Dermis lymphatic vessel endothelial cell (primary cell): ENCODE measurements at places on chromosomes 6 and 20. TPM values are rescaled to one million over a fixed set of nuclear protein-coding genes. Genes with fewer than 3 reads are reported as not detected.

The SMIM29 gene
- 16.1 and 18.7 TPM in 2 replicates for total RNA-seq

The TRIM10 gene
- total RNA-seq: not detected in 2 replicates

The EPPIN gene
- total RNA-seq: not detected in 2 replicates

The PI16 gene
- total RNA-seq: under 0.01 TPM in 1 of 2 replicates, not detected in the other

The KIF25 gene
- not detected in 2 replicates for total RNA-seq

The GATA5 gene
- under 0.01 TPM in 1 of 2 replicates, not detected in the other for total RNA-seq

The NRSN2 gene
- 12.7 and 14.0 TPM in 2 replicates for total RNA-seq

The NKAIN4 gene
- not detected in 2 replicates for total RNA-seq

The HLA-DQB1 gene
- 0.09 TPM in 1 of 2 replicates, not detected in the other for total RNA-seq

The KCNS1 gene
- 0.09 and 0.11 TPM in 2 replicates for total RNA-seq

The ABHD12 gene
- 22.4 and 29.4 TPM in 2 replicates for total RNA-seq

The FOXQ1 gene
- not detected in 2 replicates for total RNA-seq

The RING1 gene
- 24.7 and 25.6 TPM in 2 replicates for total RNA-seq

The ABHD16B gene
- total RNA-seq: not detected in 2 replicates

The CYP21A2 gene
- under 0.01 TPM in 2 replicates for total RNA-seq

The C2 gene
- 0.17 and 0.22 TPM in 2 replicates for total RNA-seq

The ADGRF4 gene
- total RNA-seq: not detected in 2 replicates

The SLCO4A1 gene
- 0.11 and 0.17 TPM in 2 replicates for total RNA-seq

The ZKSCAN4 gene
- 2.7 and 5.4 TPM in 2 replicates for total RNA-seq
